ENCODE measurements at places on chromosomes 7 and 10.
A peak's percentile ranks its signal among the peaks of the same experiment; 100 is the strongest.

DNA sequence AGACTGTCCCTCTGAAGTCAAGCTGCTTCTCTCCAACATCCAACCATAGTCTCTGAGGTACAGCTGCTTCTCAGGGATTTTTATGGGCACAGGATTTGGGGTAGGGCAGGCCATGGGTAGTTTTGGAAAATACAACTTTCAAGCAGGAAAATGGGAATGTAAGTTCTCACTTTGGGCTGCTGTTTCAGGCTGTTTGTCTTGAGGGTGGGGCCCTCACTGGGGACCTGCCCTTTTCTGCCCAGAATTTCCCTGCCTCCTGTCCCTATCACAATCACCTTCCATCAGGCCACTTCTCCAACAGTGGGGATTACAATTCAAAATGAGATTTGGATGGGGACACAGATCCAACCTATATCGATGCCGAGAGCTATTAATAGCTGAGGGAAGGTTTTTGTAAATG lies 24.5 kb downstream of the SSMEM1 start:
- DNase-seq: no peak

DNA sequence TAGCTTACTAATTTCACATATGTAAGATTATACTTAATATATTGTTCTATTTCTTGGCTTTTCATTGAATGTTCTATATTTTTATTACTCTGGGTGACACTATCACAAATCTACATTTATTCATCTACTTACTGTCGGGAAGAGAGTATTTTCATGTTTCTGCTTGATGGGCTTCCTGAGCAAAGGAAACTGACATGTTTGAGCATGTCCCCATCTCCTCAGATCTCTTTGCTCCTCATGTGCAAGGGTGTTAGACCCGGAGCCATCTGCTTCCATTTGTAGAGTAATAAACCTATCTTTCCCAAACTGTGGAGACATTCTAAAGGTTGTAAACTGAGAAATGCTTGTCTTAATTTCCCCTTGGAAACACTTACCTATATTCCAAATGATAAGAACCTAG lies 103.5 kb downstream of the LSMEM1 start:
- DNase-seq: no peak

DNA sequence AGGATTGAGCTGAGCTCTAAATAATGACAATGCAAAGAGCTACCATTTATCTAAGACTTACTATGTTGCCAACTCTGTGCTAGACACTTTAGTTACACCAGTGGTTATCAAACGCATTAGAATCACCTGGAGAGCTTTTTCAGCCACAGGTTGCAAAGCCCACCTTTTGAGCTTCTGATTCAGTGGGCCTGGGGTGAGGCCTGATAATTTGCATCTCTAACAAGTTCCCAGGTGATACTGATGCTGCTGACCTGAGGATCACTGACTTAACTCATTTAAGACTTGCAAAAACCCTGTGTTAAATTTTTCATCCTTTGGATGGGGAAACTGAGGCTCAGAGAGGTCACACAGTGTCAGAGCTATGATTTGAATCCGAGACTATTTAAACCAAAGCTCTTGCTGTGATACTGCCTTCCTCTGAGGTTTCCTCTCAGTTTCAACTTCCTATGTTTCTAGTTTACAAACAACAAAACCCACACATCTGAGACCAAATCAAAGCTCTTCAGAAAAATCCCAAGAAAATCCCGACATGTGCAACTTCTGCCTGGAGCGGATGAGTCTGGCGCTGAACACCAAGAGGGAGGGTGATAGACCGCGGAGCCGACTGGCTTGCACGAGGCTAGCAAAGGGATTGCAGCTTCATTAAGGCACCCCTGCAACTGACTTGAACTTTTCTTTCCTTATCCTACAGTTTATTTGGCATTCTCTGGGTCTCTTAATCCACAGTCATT lies 124.9 kb downstream of the CYP26A1 start:
- peak; percentile 37 for DNase-seq

DNA sequence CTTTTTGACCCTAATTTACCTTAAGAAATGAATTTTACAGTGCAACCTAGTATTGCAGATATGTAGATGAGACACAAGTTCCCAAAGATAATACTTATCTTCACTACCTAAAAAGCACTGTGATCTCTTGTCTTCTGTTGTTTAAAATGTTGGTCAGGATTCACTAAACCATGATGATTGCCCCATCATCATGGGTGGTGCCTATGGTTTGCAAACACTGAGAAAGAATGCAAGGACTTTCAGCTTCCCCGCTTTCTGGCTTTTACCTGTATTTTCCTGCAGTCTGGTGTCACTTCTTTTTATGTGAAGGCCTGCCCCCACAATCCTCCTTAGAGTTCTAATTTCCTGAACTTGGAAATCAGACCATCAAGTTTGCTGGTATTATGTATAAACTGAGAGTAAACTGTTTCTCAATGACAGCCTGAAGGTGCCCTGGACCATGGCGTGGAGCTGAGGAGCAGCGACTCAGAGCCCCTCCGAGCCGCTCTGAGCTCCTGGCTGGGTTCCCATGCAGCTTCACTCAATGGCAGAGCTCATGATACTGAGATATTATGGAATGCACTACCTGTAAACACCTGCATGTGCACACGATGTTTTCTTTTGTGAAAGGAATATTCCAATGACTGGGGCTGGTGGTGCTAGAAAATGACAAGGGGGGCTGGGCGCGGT lies 118.4 kb upstream of the EFCAB10 start:
- DNase-seq: no peak

DNA sequence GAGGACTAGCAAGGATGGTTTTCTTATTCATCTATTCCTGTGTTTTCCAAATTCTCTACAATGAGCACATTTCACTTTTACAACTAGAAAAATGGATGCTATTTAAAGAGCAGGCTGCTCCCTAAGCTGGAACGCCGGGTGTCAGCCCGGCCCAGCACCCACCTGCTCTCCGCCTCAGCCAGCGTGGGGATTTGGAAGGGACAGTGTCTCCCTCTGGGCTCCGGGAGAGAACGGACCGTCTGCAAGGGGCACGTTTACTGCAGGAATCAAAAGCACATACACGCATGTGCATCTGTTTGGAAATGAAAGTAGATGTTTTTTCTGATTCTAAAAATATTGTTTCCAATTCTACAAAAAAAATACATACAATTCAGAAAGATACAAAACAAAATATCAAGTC lies 2.3 kb upstream of the JAKMIP3 start:
- no peak for DNase-seq

GRCh38 chr10:30894221-30894620 lies 137.4 kb downstream of the ZNF438 start:
- no peak for DNase-seq

DNA sequence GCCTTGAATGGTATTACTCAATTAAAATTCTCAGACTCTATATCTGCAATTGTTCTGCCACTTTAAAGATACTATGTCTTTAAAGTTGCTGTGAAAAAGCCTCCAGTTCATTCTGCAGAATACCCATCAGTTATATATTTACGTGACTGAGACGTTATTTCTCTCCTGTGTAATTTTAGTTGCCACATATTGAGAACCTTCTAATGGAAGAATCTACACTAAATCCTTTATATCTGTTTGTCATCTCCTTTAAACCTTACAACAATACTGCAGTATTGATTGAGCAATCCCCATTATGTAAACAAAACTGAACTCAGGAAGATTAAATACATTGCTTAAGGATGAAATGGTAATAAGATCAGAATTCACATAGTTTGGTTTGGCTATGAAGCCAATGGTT lies 30.0 kb downstream of the GPR141 start:
- no peak for DNase-seq

DNA sequence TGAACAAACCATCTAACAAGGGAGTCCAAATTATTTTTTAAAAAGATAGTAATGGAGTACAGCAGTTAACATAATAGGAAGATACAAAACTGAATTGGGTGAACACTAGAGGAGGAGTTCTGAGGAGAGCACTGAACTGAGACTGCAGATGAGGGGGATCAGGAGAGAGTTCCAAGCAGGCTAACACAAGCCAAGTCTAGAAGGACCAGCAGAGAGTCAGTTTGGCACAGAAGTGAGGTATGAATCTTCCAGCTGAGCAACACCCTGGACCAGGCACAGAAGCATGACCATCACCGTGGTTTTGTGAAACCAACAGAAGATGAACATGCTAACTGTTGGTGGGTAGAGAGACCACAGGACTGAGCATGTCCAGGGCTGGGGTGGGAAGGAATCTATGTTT lies 30.8 kb upstream of the PLCE1 start:
- no peak for DNase-seq

All from urothelium cell line (cell line).